ENCODE measurements at places on chromosomes 3 and 15.
A peak's percentile ranks its signal among the peaks of the same experiment; 100 is the strongest.

DNA sequence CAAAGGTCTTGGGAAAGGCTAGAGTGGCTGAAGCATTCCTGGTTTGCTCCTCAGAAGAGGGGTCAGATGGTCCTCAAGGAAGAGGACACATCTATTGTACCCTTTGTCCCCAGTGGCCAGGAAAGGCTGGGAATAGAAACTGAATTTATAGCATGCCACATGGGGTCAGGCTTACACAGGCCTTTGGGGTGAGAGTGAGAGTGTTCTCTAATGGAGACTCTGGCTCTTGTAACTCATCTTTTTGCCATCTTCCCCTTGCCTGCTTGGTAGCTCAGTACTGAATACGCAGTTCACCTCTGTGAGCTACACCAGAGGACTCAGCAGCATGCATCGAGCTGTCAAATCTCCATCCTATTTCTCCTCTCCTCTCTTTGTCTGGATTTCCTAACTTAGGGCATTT lies 87.5 kb downstream of the ATP2B2 start:
- no peak for DNase-seq

DNA sequence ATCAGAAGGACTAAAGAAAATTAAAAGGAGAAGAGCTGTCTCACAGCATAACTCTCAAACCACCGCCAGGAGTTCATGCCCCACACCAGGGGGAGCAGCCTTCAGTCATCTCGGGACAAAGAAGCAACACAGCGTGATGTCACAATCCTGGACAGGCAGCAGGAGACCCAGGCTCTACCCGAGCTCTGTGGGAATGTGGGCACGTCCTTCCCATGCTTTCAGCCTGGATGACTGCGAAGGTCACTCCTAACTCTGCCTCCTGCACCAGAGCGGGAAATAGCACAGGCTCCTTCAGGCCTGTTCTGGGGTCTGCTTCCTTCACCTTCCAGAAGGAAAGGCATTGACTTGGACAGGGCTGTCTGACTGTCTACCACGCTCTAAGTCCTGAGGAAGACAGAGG lies 31.3 kb downstream of the NOX5 start:
- no peak for DNase-seq

DNA sequence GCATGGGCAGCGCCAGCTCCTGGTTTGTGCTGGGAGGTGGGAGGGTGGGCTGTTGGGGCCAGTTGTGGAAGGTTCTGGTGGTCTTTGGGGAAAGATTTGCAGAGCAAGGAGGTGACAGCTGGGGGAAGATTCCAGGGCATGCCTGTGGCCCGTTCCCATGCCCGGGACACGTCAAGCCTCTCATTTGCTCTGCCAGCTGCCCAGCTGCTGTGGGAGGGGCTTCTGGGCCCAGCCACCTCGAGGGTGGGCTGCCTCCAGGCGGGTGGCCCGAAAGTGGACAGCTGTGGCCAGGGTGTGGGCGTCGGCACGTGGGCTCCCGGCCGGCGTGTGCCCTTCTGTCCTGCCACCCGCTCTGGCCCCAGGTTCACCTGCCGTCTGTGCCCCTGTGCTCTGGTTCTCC lies 17.2 kb downstream of the PLXNA1 start:
- no peak for DNase-seq

DNA sequence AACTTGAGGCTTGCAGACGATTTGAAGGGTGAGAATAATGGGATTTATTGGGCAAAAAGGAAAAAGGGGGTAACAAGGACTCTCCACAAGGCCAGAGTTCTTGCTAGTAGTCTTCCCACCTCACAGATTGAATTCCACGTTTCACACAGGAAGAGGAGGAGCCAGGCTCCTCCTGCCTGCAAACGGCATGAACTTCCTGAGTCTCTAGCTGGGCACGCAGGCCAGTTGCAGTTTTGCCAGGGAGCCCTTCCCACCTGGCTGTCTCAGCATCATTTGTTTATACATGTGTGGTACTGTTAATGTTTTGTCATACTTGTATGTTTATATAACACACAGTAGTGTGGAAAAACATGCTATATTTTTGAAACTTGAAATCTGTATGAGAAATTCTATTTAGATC lies 155.0 kb downstream of the NLGN1 start:
- no peak for DNase-seq

DNA sequence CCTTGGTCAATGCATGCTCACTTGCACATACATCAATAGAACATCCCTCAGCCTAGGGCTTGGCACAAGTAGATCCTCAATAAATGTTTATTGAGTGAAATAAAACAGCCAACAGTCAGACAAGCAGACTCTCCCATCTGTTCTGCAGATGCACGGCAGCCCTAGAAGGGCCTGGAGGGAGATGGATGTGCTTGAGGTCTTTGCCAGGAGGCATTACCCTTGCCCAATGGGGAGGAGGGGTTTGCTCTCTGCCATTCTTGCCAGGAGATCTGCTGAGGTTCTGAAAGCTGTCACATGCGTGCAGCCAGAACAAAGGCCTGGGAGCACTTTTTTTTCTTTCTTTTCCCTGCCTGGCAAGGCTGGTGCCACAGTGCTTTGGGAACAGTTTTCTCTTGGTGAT lies 349.3 kb upstream of the THRB start:
- DNase-seq, result no peak

DNA sequence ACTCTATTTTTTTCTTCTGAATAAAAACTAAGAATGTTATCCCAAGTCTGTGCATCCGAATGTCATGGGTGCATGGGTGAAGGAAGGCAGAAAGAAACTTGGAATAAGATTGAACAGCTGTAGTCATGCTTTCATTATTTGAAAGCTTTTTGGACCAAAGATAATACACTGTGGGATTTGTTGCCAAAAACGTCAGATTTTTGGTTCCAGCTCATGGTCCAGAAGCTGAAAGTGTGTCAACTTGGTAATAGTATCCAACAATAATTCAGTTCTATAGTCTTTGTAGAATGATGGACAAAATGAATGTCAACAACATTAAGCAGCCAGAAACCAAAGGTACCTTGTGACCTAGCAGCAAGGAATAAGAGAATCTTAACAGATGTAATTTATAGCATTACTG lies 327.9 kb upstream of the ADAMTS9 start:
- no peak for DNase-seq

DNA sequence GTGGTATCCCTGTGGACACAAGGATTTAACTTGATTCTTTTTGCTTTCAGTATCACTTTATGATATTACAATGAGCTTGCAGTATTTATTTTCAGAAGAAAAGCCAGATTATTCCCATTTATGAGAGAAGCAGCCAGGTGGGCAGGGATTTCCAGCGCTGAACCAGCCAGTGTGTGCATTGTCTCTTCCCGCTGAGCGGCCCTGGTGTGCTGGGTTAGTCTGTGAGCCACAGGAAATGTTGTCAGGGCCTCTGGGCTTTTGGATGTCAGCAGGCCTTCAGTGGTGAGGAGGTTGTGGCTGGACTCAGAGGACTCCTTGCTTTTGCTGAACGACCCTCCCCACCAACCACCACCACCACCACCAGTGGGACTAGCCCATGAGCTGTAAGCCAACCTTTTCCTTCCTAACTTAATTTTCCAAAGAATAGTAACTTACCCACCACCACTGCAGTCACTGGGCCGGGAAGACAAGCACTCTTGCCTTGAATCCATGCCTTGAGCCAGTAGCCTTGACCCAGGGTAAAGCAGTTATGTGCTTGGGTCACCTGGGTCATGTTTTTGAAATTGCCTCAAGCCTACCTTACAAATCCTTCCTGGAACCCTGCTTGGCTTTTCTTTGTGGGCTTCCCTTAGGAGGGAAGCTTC lies 33.1 kb downstream of the FLNB start:
- DNase-seq, result no peak

DNA sequence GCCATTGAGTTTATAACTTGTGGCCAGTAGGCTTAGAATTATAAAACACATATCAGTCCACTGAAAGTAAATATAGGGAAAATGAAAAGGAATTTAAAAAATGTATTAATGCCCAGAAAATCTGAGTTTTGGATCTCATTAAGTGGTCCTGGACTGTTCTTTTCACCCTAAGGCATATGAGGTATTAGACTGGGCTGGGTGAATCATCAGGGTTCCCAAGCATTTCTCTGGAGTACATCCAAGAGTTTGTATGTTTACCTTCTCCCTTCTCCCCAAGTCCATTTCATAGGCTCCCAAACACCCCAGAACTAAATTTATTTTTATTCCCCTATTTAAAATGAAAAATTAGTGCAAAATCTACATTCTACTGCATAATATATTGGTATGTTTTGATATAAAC lies 31.9 kb upstream of the SPTSSB start:
- no peak for DNase-seq

- DNase-seq, result no peak
Measured at GRCh38 chr3:110575702-110576101, 495.9 kb upstream of the NECTIN3 start.

GRCh38 chr3:190086191-190086590 lies 34.5 kb downstream of the P3H2 start:
- DNase-seq, result no peak

GRCh38 chr15:100114571-100114970 lies 227.2 kb downstream of the ADAMTS17 start:
- DNase-seq, result no peak

- DNase-seq, result peak; percentile 23
Measured at GRCh38 chr3:128426128-128426921, 40.4 kb downstream of the DNAJB8 start.

DNA sequence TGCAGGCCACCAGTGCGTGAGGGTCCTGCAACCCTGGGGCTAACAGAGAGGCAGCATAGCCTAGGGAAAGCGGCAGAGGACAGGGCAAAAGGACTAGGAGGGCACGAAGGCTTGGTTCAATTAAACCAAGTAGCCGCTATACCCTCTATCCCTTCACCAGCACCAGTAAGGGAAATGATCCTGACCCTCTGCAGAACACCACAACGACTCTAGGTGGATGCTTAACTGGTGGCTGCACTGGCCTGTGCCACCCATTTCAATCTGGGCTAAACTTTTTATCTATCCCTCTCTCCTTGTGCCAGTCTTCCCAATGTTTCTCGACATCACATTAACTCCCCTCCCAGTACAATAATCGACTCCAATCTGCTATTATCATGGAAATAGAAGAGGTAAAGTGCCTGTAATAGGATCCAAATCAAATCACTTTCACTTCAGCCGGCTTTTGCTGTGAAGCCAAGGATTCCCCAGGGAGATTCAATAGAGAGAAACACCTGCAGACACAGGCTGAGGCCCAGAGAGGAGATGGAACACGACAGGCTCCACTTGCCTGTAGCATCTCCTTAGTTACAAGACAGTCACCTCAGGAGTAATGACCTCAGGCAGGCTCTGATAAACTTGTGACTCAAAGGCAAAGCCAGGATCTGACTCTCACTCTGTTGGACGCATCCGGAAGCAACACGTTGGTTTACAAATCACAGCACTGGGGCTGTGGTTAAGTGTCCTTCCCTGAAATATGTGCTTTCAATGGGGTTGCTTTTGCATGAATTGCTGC lies 791.6 kb upstream of the ARRDC4 start:
- DNase-seq, result no peak

- DNase-seq, result no peak
Measured at GRCh38 chr15:28930476-28931291, 44.9 kb downstream of the APBA2 start.

- DNase-seq, result no peak
Measured at GRCh38 chr3:170517242-170517945, 68.5 kb downstream of the SLC7A14 start.

- DNase-seq, result peak; percentile 79
Measured at GRCh38 chr15:70492240-70493177, 270.8 kb downstream of the UACA start.

GRCh38 chr3:76040946-76041345 lies 255.6 kb upstream of the ZNF717 start:
- DNase-seq, result no peak

DNA sequence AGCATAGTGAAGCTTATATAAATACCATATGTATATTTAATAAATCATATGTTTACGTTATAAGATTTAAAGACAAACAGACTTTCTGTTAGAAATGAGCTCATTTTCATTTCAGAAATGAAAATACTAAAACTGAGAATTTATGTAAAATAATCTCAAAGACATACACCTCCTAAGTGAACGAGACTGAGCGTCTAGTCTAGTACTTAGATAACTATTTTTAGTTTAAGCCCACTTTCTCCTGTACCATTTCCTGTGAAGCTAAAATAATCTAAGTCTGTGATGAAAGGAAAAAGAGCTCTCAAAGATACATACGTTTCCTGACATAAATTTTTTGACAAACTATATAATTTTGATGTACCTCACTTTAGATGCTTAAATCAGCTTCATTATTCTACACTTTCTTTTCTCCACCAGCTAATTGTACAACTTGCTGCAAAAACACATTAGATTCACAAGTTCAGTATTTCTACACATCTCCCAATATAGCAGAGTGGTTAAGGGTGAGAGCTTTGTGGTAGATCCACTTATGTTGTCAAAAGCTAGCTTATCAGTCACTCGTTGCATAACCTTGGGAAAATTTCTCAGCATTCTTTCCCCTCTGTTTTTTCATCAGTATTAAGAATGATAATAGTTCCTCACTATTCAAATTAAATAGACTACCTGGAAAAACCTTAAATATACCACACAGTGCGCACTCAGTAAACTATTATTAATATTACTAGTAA lies 703.0 kb downstream of the PLOD2 start:
- no peak for DNase-seq

- no peak for DNase-seq
Measured at GRCh38 chr3:136856665-136857064, 5.3 kb upstream of the NCK1 start.

GRCh38 chr3:5799398-5799797 lies 611.9 kb downstream of the EDEM1 start:
- no peak for DNase-seq

GRCh38 chr3:177538750-177539730 lies 341.8 kb upstream of the TBL1XR1 start:
- DNase-seq, result no peak

DNA sequence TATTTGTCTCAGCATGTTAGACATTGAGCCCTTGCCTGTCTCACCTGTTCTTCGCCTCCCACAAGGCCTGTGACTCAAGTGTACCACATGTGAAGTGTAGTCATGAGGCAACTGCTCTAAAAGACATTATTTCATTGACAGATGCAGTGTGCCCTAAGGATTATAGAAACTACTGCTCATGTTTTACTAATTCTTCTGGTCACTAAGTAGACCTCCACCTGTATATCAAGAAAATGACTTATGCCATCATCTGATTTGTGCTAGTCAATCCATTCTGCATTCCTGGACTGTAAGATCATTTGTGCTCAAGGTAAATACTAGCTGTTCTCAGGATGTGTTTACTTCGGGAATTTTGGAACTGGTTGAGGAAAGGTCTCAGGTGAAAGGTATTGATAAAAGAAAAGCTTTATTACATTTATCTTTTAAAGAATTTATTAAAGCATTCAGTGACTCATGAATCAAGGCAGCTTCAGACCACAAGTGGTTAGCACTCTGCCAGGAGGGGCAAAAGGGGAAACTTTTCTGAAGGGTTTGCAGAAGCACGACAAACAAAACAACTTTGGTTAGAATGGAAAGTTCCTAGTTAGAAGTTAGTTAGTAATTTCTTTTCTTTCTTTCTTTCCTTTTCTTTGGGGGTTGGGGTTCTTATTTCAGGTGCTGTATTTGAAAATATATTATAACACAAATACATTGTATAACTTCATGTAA lies 465.3 kb upstream of the CBLB start:
- peak; percentile 63 for DNase-seq

GRCh38 chr3:102004561-102004960 lies 155.2 kb downstream of the NFKBIZ start:
- no peak for DNase-seq

GRCh38 chr3:169118666-169119370 lies 544.7 kb downstream of the MECOM start:
- DNase-seq, result no peak

- peak; percentile 70 for DNase-seq
Measured at GRCh38 chr15:78131295-78132061, at the start of gene CIB2. Gene CIB2, minus strand, starts transcription at chr15:78131445. Its CDS starts 230 bp downstream, at chr15:78131215.

Data from stimulated activated naive CD4-positive, alpha-beta T cell treated with Interleukin-2 at 50 U/mL for 16 hours (primary cell).